ENCODE measurements at places on chromosomes 3 and 15. TPM values are rescaled to one million over a fixed set of nuclear protein-coding genes. Genes with fewer than 3 reads are reported as not detected.

DNA sequence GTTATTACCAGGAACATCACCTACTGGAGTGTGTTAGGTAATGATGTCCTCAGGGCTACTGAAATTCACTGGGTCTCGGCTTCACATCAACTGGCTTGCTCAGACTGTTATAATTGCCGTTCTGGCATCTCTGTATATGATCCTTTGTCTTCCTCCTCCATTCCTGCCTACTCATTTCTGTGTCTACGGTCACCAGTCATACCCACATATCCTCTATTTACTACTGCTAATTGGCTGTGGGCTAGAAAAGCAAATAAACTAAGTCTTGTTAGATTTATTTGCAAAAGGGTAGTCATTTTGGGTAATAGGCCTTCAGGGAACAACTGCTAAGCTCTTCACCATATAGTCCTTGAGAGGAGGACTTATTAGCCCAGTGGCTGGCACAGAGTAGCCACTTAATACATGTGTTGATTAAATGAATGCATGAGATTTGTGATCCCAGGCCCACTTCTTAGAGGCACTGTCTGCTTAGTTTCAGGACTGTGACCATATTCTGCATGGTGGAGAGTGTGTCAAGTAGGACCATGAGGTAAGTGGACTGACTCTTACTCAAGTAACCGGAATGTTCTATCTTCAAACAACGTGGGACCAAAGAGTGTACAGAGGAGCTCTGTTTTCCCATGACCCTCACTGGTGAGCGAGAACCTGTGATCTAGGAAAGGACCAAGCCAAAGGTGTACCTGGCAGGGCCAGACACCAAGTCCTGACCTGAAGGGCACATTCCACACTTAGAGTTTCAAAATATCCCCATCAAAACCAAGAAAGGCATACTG, 13.2 kb downstream of the ZDHHC3 start:
- H3K36me3 ChIP-seq = peaks cover 14% of the 10 kb centered on the region
- no peak for DNase-seq
- H3K4me1 ChIP-seq = peaks cover 16% of the 10 kb centered on the region
- no peak overlapping the region for H3K27ac ChIP-seq
- no peak overlapping the region for H3K4me3 ChIP-seq
- no peaks in the 10 kb centered on the region for H3K27me3 ChIP-seq

Gene SNAP23
- 37.3 TPM for total RNA-seq

DNA sequence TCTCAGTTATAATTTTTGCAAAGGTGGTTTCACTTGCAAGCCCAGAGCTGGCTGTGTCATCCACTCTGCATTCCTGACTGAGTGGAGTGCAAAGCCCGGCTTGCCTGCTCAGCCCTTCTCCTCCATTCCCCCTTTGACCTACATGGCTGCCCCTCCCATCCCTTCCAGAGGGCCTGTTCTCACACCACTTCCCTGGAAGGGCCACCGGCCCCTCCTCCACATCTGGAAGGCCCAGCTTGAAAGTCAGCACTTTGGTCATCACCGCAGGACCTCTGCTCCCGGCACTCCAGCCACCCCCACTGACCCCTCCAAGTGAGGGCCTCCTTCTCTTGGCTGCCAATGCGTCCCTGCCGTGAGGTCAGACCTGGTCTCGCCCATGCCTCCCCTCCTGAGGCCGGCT, 74.1 kb upstream of the RNF7 start:
- H3K4me1 ChIP-seq = peaks cover 14% of the 10 kb centered on the region
- H3K4me3 ChIP-seq = no peak overlapping the region
- H3K27ac ChIP-seq = no peak overlapping the region
- DNase-seq = no peak
- H3K27me3 ChIP-seq = no peaks in the 10 kb centered on the region

DNA sequence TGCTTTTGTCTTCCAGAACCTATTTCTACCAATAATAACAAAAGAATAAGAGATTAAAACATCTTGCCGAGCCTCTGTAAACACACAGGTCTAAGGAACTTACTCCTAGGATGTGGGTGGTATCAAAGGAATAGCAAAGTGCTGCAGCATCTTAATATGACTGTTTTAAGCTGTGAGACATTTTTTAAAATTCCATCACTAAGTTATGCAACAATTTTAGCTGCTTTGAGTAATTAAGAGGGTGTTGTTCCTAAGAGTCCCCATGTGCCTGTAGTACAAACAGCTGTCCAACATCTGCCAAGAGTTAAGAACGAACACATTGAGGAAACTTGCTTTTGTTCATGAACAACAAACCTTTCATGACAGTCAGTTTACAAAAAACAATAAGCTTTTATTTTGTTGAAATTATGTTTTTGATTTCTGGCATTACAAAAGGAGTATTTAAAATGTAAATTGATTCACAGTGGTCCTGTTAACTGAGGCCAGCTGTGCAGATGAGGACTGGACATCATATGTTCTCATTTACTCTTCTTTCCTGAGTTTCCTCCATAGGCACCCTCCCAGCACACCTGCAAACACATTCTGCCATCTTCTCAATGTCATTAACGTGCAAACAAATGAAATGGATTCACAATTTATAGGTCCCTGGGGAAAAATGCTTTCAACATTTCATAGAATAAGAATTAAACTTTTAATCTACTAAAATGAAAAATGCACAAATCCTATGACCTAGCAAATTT, 337.3 kb upstream of the ARHGEF26 start:
- H3K4me3 ChIP-seq = no peak overlapping the region
- peaks cover 3% of the 10 kb centered on the region for H3K4me1 ChIP-seq
- H3K27me3 ChIP-seq = no peaks in the 10 kb centered on the region
- DNase-seq = no peak
- no peaks in the 10 kb centered on the region for H3K36me3 ChIP-seq

Data from right atrium auricular region (tissue), 2 donors.